ENCODE measurements at places on chromosomes 4 and X.

DNA sequence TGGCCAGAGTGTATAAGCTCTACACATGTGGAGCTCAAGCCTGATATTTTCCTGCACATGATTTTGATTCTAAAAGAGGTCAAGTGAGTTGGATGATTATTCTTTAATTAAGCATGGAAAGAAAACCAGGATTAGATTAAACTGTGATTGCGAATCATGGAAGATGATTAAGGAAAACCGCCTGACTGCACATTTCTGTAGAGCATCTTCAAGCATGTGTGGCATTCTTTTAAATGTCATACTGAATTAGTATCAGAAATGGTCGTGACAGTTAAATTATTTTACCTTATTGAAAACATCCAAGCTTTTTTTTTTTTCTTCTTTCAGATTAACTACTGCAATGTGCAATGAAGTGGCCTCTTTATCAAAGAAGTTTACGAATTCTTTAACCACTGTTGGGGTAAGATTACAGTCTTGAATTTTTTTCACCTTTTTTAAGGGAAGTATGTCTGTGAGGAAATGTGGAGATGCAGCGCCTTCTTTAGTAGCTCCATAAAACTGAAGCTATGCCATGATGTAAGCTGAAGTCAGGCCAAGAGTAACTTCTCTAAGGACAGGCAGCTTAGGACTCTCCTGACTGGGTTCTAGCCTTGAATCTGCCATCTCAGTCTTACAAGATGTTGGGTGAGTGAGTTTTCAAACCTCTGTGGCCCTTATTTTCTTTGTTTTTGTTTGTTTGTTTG lies 67.9 kb downstream of the FAM114A1 start:
- DNase-seq = no peak

GRCh38 chrX:63250253-63250868 lies 100.8 kb downstream of the SPIN4 start:
- DNase-seq = peak; percentile 50

GRCh38 chr4:104490770-104491480 lies 3.8 kb downstream of the CXXC4 start:
- DNase-seq = peak; percentile 5

DNA sequence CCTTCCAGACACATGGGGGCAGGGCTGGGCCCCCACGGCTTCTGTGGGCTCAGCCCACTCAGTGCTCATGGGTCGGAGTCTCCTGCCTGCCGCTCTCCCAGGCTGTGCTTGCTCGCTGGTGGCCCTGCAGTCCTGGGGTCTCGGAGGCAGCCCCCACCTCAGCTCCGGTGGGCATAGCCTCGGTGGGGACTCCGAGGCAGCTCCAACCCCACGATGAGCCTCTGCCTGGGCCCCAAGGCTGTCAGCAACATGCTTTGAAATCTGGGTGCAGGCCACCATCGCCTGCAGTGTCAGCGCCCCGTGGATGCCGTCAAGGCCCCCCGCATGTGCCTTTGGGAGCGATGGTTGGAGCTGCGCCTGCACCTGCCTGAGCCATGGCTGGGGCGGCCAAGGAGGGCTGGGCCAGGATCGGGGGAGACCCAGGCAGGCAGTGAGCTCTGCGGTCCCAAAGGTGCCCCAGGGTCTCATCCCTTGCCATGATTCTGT lies 30.2 kb upstream of the SPON2 start:
- no peak for DNase-seq

- DNase-seq = no peak
Measured at GRCh38 chr4:26141911-26142638, 178.7 kb upstream of the RBPJ start.

- no peak for DNase-seq
Measured at GRCh38 chr4:130214268-130214667, 1118.3 kb downstream of the C4orf33 start.

DNA sequence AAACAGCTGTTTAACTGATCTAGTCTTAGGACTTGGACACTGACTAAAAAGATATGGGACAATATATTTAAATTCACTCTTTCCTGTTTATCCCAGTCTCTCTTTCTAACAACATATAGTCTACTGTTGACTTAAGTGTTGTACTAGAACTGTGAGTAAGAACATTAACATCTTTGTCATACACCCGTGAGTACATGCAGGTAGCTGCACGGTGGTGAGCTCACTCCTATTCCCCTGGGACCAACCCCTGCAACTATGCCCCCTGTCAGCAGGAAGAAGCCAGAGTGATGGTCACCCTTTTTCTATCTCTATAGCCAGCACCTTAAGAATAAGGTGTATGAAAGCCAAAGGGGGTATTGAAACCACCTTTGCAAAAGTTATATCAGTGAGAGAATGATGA lies 17.6 kb downstream of the TBL1X start:
- DNase-seq = no peak

- no peak for DNase-seq
Measured at GRCh38 chr4:119656342-119656741, 27.7 kb upstream of the PDE5A start.

- DNase-seq = no peak
Measured at GRCh38 chr4:129583868-129584267, 487.9 kb downstream of the C4orf33 start.

- no peak for DNase-seq
Measured at GRCh38 chr4:188551156-188551555, 411.9 kb downstream of the TRIML1 start.

DNA sequence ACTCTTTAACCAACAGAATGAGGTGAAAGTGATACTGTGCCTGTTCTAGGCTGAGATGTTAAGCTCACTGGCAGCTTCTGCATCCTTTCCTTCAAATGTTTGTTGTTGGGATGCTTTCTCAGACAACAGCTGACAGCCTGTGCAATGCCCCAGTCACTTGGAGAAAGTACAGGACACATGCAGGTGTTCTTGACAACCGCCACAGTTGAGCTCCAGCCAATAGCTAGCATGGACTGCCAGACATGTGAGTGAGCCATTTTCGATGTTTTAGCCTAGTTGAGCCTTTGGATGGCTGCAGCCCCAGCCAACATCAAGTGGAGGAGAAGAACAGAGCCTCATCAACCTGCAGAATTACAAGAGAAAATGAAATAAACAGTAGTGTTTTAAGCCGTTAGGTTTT lies 94.1 kb upstream of the PPP3CA start:
- no peak for DNase-seq

DNA sequence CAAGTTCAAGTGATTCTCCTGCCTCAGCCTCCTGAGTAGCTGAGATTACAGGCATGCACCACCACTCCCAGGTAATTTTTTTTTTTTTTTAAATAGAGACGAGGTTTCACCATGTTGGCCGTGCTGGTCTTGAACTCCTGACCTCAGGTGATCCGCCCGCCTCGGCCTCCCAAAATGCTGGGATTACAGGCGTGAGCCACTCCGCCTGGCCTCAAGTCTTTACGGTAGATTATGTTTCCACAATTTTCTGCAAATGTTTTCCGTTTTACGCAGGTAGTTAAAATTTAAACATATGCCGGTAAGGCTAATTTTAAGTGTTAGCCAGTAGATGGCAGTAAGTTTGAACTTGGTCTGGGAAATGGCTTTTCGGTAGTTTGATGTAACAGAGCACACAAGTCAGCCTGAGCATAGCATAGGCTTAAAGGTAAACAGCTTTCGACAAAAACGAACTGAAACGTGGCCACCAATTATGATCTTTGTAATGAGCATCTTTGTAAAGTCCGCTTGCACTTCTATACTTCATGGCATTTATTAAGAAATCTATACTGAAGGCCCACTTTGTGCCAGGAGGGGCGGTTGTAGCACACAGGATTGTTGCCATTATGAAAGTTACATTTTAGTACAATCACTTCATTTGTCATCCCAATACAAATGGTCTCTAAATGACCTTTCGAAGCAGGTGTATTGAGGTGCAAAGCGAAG lies 31.1 kb downstream of the CCKAR start:
- DNase-seq = peak; percentile 51

- no peak for DNase-seq
Measured at GRCh38 chr4:74537459-74537858, 92.5 kb downstream of the AREG start.

- DNase-seq = no peak
Measured at GRCh38 chr4:13432453-13432852, 51.7 kb downstream of the RAB28 start.

DNA sequence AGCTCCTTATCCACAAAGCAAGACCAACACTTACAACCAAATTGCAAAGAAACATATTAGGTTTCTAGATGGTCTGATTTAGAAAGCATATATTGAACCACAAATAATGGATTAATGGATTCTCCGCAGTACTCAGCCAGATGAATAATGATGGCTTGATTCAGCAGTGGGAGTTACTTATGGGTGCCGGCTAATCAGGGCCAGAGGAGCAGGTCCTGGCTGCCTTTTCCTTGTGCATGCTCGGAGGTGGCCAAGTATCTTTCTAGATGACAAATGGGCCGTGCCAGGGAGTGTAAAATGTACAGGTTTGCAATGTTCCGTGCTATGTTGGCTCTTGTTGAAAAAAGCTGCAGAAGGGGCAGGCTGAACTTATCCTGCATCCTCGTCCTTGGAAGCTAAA lies 70.2 kb downstream of the VCX3A start:
- no peak for DNase-seq

GRCh38 chr4:72577211-72577610 lies 8.2 kb upstream of the ADAMTS3 start:
- DNase-seq = no peak

GRCh38 chr4:7705593-7705992 lies 234.1 kb downstream of the AFAP1 start:
- no peak for DNase-seq

- no peak for DNase-seq
Measured at GRCh38 chr4:177937041-177937440, 494.8 kb upstream of the AGA start.
